ENCODE measurements at places on chromosomes 6 and 20.
A peak's percentile ranks its signal among the peaks of the same experiment; 100 is the strongest.

DNA sequence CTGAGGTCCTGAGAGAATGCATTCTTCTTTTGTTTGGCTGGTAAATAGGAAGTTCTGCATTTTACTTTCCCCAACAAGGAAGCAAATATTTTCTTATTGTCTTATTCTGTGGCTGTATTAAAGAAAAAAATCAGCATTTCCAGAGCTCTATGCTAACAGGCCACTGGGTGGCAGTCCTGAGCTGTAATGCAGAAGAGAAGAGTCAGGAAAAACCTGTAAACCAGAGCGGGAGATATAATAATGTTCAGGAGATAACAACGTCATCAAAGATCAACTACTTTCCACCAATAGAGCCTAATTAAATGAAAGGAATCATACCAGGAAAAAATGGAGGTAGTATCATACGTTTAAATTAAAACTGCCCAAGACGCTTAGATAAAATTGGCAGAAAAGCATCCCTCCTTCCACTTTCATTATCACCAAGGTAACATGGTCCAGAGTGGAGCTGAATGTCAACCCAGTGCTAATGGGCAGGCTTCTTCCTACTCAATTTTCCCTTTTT lies 55.6 kb upstream of the CARMIL1 start:
- peak; percentile 4 for DNase-seq

DNA sequence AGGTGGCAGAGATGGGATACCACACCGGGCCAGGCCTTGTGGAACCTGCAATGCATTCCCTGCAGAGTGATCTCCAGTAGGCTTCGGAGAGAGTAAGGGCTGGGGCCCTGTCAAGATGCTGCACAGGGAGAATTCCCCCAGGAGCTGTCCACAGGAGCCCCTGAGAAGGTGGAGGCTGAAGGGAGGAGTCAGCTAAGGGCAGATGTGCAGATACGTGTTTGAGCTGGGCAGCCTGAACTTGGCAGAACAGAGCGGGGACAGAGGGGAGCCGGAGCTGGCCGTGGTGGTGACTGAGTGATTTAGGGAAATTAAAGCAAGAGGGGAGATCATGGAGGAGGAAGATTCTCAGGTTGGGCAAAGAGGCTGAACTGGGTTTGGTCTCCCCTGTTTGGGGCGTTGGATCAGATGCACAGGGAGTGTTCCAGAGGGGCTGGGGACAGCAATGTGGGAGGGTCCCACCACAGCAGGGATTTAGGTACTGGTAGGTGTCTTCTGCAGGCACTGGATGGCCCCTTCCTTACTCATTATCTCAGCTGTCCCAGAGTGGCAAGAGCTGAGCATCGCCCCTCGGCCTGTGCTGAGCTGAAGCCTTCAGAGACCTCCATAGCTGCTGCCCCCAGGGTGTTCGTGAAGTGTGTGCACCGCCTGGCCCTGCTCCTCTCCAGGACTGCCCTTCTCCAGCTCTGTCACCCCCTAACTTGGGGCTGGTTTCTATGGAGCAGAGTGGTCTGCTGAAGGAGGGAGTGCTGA lies 3.8 kb upstream of the NCR2 start:
- no peak for DNase-seq

- DNase-seq: no peak
Observed at GRCh38 chr6:15950962-15951569, 177.8 kb upstream of the MYLIP start.

DNA sequence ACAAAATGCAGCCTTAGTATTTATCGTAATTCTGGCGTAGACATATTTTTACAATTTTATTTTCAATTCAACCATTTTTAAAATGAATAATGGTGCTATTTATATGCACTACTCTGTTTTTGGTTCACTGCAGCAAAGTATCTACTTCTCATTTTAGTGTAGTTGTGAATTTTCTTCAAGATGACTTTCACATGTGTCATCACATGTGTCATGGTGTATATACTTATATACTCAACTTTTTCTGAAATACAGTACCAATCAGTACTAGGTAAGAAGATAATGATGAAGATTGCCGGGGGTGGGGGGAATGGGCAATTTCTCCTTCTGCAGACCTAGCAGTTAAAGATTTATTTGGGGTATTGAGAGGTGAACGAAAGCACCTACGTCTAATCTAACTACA lies 634.5 kb downstream of the PHF3 start:
- DNase-seq: no peak

DNA sequence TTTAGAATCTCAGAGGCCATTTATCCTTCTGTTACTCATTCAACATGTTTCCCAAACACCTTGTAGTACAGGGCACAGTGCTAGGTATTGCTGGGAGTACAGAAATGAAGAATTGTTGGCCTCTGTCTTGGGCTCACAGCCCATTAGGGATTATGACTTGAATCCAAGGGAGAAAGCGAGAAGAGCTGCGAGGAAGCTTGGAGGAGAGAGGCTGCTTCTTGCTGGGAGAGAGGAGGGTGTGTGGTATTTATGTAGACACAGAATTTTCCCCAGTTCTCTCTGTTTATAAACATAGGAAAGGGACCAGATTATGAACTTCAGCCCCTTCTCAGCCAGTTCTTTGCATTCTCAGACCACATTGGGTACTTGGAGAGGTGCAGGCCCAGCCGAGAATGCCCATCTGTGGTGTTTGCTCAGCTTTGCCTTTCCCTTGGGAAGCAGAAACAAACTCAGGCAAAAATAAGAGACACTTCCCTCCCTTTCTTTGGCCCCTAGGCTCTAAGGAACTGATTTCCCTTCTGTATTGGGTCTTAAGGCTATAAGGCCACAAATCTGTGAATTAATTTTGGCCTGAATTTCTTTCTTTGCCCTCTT lies 17.9 kb downstream of the CHMP4B start:
- no peak for DNase-seq

DNA sequence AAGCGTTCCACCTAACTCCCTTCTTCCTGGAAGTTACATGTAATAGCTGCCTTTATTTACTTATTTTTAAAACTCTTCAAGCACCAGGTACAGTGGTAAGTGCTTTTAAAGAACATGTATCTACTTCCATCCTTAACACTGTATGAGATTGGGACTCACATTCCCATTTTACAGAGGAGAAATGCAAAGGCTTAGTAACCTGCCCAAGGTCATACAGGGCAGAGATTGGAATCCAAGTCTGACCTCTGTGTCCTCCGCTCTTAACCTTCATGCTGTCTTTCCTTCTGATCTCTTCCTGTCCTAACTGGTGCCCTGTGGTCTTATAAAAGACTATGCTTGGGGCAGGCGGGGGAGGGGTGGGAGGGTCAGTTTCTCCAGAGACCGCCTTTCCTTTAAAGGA lies 1.6 kb downstream of the B4GALT5 start:
- DNase-seq: peak; percentile 33

GRCh38 chr6:82461536-82461935 lies 97.9 kb downstream of the TPBG start:
- no peak for DNase-seq

DNA sequence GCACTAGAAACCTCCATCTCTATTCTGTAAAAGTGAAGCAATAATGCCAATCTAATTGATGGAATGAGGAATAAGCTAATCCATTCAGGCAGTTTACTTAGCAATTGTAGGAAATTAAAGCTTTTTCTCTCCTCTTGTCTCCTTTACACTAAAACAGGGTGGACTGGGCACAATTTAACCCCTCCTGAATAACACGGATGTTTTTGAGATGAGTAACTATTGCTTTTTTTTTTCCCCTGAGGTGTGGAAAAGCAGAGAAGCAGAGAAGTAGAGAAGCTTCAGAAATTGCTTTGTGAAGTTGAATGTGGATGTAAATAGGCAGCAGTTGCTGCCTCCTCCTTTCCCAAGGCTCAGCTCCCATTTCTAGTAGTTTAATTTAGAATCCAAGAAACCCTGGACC lies 40.0 kb upstream of the GCNT2 start:
- no peak for DNase-seq

DNA sequence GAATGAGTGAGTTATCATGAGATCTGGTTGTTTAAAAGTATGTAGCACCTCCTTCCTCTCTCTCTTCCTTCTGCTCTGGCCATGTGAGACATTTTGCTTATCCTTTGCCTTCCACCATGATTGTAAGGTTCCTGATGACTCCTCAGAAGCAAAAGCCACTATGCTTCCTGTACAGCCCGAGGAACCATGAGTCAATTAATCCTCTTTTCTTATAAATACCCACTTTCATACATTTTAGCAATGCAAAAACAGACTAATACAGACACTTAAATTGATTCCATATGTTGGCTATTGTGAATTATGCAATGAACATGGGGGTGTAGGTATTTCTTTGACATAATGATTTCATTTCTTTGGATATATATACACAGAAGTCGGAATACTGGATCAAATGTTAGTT lies 792.8 kb upstream of the EYS start:
- DNase-seq: no peak

GRCh38 chr6:46160102-46160501 lies 10.7 kb downstream of the ENPP5 start:
- DNase-seq: no peak

DNA sequence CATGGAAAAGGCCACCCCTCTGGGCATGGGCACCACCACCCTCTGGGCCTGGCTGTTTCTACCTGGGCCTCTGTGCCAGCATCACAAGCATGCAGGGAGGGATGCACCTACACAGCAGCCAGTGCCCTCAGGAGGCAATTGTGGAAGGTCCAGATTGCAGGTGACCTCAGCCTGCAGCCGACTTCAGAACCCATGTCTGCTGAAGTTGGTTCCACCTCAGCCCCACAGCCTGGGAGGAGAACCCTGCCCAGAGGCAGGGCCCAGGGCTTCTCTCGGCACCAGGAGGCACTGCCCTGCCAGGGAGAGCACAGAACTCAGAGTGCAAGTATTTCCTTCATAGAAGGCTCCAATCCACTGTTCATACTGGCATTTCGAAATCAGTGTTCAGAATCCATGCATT lies 149.8 kb downstream of the TTLL2 start:
- no peak for DNase-seq

- no peak for DNase-seq
Observed at GRCh38 chr6:87658516-87658915, 43.5 kb downstream of the AKIRIN2 start.

DNA sequence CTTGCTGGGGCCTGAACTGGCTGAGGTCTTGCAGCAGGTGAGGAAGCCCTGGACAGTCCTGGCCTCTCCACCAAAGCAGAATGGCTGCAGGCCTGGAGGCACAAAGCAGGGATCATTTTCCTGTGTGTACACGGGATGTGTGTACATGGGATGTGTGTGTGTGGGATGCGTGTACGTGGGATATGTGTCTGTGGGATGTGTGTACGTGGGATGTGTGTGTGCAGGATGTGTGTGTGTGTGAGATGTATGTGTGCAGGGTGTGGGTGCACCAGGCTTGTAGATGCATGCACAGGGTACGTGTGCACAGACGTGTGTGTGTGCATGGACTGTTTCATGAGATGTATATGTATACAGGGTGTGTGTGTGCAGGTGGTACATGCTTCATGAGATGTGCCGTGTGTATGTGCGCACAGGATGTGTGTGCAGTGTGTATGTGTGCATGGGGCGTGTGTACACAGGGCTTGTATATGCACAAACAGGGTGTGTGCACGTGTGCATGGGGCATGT lies 7.9 kb upstream of the CHRNA4 start:
- no peak for DNase-seq

GRCh38 chr20:59822291-59823029 lies 111.0 kb downstream of the SYCP2 start:
- no peak for DNase-seq

DNA sequence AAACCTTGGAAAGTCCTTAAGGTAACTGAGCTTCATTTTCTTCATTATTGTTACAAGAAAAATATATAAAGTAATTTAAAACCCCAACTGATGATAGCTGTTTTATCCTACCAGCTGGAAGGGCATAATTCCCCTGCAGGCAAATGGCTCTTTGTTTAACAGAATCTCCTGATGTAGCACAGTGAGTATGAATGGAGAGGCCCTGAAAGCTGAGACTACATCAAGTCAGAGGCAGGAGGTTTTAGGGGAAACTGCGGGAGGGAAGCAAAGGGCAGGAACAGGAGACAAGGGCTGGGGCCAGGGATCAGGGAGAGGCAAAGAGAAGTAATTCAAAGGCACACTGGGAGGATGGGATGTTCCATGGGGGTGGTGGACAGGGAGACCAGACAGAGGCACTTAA lies 119.0 kb upstream of the LRFN2 start:
- no peak for DNase-seq

DNA sequence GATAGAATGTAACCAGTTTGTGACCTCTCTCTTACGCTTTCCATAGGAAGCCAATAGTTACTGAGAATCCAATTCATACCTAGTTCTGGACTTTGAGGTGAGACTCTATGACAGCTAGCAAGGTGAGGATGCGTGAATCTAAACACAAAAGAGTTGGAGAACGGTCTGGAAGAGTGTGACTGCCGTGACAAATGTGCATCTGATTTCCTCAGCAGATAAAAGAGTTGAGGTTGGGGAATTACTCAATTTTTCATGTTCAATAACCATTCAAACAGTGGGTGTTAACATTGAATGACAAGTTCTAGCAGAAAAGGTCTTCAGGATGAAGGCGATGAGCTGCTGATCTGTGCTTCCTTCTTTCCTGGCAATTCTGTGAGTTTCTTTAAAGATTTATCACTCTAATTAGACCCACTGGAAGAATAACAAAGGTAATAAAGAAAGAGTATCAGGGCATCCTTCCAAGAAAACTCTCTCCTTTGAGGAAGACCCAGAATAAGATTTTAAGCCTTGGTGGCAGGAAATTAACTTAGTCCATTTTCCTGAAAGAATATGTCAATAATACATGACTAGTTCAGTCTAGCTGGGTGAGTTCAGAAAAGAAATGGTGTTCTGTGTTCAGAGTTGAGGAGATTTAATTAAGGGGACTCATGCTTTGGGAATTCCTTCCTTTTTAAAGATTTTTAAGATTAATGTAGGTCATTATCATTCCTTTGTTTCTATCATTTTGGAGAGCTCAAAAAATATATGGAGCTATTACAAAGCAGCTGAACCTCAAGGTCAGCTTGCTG lies 24.5 kb downstream of the KIF3B start:
- DNase-seq: no peak

GRCh38 chr6:145469021-145469420 lies 266.3 kb downstream of the EPM2A start:
- DNase-seq: no peak

GRCh38 chr6:98995116-98995515 lies 47.4 kb upstream of the FBXL4 start:
- DNase-seq: no peak

DNA sequence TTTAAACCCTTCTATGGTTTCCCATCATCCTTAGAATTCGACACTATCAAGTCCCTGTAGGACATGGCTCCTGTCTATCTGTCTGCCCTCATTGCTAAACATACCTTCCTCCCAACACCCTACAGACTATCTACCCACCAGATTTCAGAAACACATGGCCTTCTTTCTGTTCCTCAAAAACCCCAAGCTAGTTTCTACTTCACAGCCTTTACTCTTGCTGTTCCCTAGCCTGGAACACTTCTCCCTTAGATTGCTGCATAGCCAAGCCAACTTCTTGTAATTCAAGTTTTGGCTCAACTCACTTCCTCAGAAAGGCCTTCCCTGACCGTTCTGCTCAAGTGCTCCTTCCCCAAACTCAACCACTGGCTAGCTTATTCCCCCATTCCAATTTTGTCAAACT lies 156.2 kb downstream of the BTBD9 start:
- DNase-seq: peak; percentile 49

- no peak for DNase-seq
Observed at GRCh38 chr6:52576054-52576391, 837 bp downstream of the TRAM2 start.

GRCh38 chr6:41162687-41163418 lies at the start of gene TREM2:
TREM2 (minus strand) TSS chr6:41163116; CDS start chr6:41163082, 34 bp downstream.
- peak; percentile 29 for DNase-seq
